ENCODE measurements at places on chromosomes 2 and 18.

DNA sequence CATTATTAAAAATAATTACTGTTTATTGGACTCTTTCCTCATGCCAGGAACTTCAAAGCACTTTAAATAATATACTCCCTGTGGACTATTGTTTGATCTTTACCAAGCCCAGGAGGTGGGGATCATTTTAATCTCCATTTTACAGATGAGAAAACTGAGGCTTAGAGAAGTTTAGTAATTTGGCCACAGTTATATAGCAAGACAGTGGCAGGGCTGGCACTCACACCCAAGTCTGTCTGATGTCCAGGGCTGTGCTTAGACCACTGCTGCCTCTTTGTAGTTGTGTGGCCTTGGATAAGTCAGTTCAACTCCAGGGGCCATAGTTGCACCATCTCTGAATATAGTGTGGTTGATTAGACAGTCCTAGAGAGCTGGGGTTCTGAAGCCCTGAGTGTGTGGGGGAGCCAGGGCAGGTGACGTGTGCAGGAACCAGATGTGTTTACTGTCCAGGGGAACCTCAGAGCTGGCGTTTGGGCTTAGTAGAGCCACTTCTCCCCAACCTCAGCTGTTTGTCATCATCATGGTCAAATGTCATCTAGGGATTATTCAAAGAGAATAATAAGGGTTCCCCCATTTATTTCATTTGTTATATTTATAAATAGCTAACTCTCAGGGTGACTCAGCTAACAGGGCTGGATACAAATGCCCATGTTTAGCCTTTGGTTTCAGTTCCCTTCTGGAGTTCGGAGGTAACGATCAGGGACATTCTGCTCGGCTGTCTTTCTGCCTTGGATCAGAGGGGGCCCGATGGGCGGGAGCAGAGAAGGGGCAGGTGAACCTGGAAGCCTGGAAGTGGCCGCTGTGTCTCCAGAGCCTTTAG is 68.0 kb downstream of the BOLA3 start:
- no peak for DNase-seq

DNA sequence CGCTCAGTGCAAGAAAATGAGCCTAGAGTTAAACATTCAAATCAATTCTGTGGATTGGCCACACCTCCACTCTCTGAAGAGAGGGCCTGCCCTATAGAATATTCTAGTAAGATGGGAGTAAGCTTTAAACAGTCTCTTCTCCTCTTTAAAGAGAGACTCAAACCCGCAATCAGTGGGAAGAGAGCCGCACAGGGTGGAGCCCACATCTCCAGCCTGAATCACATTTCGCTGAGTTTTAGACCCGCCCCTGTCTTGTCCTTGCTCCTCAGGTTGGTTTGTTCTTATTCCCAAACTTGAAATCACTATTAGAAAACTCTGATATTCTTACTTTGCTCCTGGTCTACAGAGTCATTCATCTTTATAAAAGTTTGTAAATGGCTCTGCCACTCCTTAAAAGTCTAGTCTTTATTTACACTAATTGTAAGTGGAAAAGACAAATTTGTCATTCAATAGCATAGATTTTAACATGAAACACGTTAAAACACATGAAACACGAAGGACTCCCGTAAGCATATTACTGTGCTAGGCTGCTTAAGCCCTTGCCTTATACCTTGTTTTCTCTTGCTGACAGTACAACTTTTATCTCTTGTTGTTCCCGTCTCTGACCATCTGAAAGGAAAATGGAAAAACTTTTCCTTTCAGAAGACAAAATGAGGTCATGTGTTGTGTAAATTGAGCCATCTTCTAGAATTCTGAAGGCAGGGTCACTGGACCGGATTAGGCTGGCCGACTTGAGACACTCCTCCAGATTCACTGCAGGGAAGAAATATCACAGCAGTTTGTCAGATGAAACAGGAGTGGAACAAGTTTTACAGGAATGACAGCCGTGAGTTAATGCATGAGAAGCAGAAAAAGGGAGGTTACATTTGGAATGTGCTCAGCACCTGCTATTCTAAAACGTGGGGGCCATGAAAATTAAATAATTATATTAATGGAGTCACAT is 5.6 kb downstream of the DSC1 start:
- peak; percentile 56 for DNase-seq

DNA sequence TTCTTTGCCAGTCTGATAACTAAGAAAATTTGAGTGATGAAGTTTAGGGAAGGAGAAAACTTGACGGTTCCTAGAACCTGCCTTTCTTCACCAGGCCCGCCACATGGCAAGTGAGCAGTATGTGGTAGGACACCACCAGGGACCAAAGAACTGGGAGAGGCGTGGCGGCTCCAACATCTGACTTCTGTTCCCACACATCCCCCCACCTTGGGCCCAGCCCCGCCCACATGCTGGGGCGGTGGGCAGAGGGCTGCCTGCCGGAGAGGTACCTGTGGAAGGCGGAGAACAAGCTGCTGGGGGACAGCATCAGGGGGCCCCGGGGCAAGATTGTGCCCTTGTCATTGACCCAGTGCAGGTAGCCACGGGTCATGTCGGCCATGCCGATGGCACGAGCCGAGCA is 75.0 kb downstream of the EMILIN2 start:
- no peak for DNase-seq

DNA sequence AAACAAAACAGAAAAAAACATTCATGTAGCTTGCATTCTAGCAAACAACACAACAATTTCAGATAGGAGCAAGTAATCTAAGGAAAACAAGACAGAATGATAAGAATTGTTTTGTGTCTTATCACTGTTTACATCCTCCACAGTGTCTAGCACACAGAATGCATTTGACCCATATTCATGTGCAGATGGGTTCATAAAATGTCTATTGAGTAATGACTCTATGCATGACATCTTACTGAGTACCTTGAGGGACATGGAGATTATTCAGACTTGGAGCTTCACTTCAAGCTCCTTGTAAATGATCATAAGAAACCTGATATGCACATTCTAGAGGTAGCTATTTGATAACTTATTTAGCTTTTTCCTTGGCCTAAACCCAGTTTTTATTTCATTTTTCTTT is 69.0 kb downstream of the DTNA start:
- no peak for DNase-seq

DNA sequence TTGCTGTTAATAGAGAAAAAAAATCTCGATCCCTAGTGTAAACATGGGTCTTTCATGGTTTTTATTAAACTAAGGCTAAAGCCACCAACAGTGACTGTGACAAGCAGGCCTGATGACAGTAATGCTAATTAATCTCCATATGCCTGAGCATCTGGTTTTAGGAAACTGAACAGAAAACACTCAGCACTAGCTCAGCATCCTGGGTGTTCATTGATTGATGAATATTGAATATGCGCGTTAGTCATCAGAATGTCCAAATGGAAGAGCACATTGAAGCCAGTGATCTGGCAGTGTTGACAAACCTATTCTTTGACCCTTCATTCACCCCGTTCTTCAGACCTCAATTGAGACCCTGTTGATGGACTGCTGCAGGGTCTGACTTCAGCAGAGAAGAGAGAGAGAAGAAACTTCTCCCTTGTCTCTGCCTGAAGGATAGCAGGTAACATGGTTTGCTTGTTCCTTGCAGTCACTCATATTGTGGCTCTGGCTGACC is 283.8 kb downstream of the RDH14 start:
- DNase-seq: no peak

DNA sequence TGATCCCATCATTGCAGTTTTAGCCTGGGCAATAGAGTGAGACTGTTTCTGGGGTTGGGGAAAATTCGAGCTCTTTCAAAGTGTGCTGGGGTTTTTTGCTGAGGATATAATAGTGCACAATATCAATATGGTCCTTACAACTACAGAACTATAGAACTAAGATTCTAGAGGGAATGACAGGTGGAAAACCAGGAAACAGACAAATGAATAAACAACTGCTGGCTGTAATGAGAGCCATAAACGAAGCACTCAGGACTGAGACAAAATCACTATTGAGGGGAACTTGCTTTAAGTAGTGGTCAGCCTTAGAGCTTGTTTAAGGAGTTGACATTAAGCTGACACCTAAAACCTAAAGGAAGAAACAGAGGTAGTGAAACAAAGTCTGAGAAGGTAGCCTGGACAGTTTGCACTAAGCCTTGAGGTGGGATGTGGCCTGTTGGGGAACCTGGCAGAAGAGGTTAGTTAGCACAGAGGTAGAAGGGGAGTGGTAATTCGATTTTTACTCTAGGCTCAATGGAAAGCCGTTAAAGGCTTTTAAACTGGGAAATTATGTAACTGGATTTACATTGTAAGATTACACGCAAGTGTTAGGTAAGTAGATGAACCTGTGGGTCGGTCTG is 33.8 kb downstream of the LCLAT1 start:
- no peak for DNase-seq

GRCh38 chr18:24027156-24027827 is 12.7 kb downstream of the TTC39C start:
- no peak for DNase-seq

- no peak for DNase-seq
Measured at GRCh38 chr2:23703583-23704385, 223.1 kb downstream of the ATAD2B start.

DNA sequence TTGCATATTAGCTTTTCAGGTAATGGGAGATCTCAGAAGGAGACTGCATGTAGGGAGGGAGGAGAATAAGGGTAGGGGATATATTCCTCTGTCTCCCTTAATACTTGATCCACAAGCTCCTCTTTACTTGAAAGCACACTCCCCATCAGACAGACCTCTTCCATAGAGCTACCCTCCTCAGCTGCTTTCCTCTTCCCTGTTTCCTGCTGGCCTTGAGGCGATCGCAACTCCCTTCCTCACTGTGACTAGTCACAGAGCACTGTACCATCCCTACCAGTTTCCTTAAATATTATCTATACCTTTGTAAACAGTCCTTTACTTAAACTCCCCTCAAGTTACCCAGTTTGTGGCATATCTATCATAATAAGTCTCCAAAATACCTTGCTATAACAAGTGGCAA is 10.9 kb downstream of the ROCK1 start:
- no peak for DNase-seq

- DNase-seq: no peak
Measured at GRCh38 chr18:79890674-79891073, 60.8 kb downstream of the SLC66A2 start.

- no peak for DNase-seq
Measured at GRCh38 chr2:173898178-173898668, 67.0 kb downstream of the SP3 start.

DNA sequence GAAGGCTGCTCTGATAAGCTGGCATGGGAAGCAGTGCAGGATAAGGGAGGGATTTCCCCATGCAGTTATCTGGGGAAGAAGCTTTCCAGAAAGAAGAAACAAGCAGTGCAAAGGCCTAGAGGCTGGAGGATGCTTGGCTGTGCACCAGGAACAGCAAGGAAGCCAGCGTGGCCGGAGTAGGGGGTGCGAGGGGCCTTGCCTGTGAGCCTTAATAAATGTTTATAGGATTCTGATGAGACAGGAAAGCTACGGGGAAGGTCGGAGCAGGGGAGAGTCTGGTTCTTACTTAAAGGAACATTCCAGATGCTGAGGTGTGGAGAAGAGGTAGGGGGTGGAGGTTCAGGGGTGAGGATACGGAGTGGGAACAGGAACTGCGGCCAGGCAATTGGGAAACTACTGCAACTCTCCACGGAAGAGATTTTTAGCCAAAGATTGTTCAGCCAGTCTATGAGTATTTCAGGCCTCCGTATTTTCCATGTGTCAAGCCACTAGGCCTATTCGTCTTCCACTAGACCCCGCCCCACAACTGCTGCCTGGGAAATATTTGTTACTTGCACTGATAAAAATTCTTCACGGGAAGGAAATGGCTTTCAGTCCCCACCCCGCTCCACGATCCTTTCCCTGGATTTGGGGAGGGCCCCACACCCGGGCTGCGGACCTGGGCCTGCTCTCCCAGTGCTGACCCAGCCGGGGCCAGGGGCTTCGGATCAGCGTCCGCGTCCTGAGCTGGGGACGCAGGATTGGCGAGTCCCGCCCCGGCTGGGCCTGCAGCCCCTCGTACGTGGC is 516 bp downstream of the EIF2AK2 start:
- DNase-seq: peak; percentile 38

DNA sequence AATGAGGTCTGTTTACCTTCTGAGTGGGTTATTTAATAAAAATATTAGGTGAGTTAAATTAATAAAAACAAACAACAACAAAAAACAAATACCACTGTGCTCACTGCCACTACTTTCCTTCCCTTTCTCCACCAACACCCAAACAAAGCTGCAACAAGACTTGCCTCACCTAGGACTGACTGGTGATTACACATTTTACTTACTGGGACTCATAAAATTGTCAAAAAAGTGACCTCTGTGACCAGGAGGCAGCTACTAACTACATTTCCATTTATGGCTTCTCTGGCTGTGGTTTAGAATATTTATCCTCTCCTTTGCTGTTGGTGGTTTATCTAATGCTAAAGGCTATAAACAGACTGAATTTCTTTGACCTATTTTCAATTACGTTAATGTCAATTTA is 39.8 kb downstream of the EFEMP1 start:
- no peak for DNase-seq

DNA sequence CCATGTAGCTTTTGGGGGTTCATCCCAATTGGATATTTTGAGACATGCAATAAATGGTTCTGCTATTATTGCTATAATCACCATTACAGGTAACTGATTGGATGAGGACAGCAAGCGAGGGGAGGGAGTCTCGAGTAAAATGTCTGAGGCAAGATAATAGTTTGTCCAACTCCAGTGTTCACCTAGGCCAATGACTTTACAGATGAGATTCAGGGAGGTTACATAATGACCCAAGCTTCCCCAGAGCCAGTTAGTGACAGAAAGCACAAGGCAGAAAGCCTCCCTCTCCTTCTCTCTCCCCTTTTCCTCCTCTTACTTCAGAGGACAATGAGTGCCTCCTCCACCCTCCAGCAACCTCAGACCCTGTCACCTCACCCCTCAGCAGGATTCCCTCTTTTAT is 98.4 kb upstream of the GLS start:
- no peak for DNase-seq

DNA sequence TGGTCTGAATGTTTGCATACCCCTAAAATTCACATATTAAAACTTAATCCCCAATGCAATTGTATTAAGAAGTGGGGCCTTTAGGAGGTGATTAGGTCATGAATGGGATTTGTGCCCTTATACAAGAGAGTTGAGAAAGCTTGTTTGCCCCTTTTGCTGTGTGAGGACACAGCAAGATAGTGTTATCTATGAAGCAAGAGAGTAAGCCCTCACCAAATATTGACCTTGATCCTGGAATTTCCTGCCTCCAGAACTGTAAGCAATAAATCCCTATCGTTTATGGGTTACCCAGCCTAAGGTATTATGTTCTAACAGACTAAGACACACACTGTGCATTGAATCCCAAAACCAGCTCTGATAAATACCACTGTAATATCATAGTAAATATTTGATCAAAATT is 32.2 kb downstream of the NR4A2 start:
- no peak for DNase-seq

GRCh38 chr2:108257757-108258331 is 18.1 kb downstream of the SULT1C3 start:
- no peak for DNase-seq

GRCh38 chr18:46055838-46056230 is 16.2 kb downstream of the PSTPIP2 start:
- DNase-seq: no peak
